COR-L47 (cell line): ENCODE measurements at places on chromosomes 12 and 14.

DNA sequence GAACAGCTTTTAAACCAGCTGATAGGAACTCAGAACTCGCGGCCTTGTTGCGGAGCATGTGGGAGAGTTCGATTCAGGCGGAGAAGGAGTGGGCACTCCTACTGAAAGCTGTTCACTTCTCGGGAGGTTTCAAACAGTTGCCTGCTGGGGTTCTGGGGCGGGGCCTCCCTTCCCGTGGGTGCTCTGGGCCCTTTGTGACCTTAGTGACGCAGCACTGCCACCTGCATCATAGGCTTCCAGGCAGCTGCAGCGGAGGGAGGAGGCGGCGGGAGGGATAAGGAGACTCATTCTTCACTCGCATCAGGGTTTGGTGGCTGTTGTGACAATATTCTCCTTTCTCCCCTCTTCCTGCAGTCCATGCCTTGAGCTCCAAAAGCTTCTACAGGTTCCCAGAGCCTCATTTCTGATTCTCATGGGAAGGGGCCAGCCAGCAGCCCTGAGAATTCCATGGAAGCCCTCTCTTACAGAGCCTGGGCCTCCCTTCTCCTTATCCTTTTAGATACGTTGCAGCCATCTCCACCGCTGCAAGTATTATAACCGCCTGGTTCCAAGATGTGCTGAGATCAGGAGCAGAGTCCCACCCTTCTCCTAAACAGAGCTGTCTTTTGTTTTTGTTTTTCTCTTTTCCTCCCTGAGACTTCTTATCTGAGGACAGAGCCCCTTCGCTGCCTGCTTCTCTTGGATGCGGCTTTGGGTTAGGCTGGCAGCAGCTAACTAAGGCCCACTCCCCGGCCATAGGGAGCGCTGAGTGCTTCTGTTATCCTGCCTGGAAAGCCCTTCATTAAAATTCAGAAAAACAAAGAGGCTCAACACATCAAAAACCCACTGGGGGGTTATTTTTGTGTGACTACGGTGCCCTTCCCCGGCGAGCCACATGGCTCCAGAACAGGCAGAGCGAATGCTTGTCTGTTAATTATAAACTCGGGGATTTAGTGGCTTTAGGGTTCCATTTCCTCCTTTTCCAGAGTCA is 67.6 kb upstream of the GPATCH2L start:
- no peak for DNase-seq

- no peak for DNase-seq
Observed at GRCh38 chr12:6524648-6525047, 9.7 kb upstream of the GAPDH start.

DNA sequence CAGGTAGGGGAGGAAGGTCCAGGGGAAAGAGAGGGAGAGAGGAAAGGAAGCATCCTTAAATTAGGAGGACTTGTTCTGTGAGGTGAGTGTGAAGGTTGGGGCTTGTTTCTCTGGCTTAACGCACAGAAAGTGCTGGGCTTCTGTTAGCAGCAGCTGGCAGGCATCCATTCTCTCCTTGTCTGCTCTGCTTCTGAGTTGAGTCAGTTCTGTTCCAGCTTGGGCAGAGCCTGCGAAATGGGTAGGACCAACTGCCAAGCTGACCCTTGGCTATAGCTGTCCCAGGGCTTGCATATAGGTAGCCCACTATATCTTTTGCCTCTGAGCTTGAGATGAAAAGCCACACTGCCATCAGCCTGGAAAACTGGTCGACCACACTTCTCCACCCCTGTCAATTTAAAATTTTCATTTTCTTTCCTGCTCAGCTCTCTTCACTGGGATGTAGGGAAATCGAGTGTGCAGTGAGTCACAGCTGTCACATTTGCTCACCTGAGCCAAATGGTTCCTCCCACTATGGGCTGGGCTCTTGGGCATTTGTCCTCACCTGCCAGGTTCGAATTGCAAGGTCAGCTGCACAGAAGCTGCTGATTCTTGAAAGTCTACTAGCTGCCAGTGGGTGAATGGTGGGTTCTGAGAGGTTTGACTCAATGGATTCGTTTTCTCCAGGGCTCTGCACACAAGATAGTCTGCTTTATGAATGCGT is 256.4 kb upstream of the PWP1 start:
- DNase-seq = peak; percentile 14

GRCh38 chr12:122880668-122881067 is 15.3 kb downstream of the VPS37B start:
- DNase-seq = no peak

- DNase-seq = no peak
Observed at GRCh38 chr14:55077170-55078151, 26.0 kb downstream of the MAPK1IP1L start.

- peak; percentile 19 for DNase-seq
Observed at GRCh38 chr12:75526655-75527511, 15.5 kb upstream of the KRR1 start.

DNA sequence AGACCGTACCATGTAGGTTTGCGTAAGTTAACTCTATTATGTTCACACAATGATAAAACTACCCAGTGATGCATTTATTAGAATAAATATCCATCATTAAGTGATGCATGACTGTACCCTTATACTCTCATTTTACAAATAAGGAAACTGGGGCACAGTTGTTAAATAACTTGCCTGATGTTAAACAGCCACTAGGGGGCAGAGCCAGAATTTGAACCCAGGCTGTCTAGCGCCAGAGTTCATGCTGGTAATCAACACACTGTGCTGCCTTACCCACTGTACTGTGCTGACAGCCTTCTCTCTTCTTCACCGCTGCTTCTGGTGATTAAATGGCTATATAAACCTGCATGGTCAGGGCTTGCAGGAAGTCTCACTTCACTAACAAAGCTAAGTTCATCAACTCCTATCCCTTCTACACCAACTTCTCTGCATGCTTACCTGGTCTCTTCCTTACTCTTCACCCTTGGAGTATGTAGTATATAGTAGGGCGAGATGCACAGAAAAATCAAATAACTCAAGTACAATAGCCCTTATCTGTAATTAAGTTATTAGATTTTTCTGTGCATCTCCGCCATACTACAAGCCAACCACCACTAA is 43.6 kb upstream of the APPL2 start:
- peak; percentile 27 for DNase-seq

GRCh38 chr12:57460468-57460784 is 841 bp downstream of the GLI1 start:
- DNase-seq = no peak

- DNase-seq = no peak
Observed at GRCh38 chr14:94110552-94111181, at the start of gene IFI27. Gene IFI27, plus strand, starts transcription at chr14:94110736.

- DNase-seq = no peak
Observed at GRCh38 chr14:72610831-72611200, 283.1 kb downstream of the DPF3 start.

GRCh38 chr14:41606282-41606531 is 469 bp upstream of the LRFN5 start:
- DNase-seq = peak; percentile 22

GRCh38 chr12:124927201-124928094 is 13.0 kb upstream of the UBC start:
- DNase-seq = no peak

DNA sequence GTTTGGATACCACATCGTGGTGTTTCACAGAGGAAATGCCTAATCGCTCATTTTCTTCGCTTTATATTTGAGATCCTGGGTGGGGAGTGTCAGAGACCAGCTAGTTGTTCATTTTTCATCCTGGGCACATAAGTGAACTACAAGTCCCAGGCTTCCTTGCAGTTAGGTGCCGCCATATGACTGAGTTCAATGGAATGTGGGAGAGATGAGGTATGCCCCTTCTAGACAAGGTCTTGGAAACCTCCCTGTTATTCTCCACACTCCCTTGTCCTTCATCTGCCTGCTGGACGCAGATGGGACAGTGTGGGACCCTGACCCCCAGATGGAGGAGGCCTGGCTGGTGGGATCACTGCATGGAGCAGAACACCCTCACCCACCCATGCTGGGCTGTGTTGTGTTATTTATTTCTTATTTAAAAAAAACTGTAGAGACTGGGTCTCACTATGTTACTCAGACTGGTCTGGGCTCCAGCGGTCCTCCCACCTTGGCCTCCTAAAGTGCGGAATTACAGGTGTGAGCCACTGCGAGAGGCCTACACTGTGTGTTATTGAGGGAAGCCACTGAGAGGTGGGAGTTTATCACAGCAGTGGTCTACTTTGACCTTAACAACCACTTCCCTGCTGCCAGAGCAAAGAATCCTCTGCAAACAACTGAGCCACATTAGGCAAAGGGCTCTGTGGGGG is 42.9 kb upstream of the VRK1 start:
- DNase-seq = no peak

DNA sequence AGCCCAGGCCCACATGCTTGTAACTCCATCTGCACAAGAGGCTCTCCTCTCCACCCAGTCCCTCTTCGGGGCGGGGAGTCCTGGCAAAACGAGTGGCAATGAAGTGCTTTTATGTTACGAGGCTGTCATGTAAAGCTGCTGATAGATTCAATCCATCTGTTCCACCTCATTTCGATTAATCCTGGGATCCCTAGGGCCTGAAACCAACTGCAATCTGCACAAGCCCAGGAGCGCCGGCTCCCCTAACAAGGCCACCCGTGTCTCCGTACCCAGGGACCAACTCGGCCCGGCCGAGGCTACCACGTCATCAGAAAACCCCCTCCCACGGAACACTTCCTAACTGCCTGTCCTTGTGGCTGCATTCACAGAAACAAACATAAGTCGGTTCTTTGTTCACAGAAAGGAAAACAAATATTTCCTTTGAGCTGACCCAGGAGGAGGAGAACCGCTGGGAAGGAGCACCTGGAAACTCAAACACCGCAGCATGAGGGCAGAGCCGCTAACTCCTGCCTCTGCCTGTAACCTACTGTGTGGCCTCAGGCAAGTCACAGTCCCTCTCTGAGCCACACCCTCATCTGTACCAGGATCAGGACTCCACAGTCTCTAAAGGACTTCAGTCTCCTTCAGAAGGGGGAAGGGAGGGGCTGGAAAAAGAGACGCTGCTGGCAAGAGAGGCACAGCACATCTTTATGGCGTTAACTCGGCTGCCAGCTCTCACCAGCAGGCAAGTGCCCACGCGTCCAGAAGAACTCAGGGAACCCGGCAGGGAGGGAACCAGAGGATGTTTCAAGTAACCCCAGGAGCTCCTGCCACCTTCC is 47.8 kb downstream of the CCDC88C start:
- DNase-seq = no peak

DNA sequence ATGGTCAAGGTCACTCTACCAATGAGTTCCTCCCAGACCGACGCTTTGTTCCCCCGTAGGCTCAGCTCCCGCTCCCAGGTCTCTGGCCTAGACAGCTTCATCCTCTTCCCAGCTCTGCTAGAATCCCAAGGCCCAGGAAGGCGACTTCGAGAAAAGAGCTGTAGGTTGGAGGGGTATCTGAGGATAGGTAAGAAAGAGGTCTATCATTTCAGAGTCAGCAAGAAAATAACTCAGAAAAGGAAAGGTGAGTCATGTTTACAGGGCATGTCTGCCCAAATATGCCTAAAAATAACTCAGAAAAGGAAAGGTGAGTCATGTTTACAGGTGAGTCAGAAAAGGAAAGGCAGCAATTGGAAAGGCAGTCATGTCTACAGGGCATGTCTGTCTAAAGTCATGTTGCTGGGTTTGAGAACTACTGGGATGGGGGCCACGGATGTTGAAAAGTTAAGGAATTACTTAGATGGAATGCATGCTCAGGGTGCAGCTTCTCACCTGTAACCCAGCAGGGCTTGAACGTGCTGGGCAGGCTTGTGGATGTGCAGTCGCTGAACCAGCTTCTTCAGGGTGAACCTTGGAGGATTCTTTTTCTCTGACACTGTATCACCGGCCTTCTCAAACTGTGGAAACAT is 12.2 kb downstream of the TEP1 start:
- no peak for DNase-seq

DNA sequence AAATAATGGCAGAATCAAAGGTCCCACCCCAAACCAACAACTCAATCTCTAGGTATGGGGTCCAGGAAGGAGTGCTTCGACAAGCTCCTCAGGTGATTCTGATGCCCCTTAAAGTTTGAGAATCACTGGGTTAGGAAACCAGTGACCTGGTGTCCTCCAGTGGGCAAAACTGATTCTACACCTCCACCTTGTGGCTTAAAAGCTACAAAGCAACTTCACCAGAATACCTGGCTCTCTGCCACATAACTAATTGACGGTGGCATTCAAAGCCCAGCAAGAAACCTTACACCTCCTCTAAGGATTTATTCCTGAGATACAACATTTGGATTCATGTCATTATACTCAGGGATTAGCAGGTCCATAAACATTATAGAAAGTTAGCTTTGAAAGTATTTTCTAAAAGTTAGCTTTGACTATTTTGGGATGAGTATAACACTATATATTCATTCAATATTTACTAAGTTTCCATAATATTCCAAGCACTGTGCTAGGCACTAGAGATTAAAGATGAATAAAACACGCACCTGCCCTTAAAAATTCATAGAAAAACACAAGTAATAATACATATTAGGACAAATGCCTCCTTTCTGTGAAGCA is 45.4 kb downstream of the DCAF5 start:
- peak; percentile 70 for DNase-seq

DNA sequence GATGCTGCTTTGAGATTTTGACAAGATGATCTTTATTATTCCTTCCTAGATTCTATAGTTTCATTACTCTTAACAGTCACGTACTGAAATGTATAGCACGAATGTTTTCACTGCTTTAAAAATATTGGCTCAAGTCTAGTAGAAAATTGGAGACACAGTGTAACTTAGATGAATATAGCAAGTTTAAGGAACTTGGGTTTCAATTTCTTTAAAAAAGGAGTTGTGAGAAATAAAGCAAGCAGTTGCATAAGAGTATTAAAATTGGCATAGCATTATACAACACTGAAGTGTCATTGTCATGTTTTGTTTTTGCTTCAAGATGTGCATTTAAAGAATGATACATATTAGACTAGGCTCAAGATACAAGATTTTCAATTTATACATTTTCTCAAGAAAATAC is 624.8 kb upstream of the NOVA1 start:
- DNase-seq = no peak

DNA sequence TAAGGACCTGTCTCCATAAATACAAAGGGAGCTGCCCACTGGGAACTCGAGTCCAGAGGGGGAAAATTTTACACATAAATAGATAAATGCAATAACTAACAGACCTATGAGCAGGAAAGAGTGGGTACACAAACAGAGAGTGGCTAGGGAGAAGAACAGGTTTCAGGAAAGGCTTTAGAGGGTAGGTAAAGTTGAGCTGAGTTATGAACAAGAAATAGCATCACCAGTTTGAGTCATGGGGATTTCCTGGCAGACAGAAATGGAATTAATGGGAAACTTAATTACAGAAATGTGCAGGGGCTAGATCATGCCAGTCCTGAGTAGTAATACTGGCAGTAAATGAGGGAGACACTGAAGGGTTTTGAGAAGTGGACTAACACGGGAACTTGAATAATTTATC is 58.0 kb upstream of the CCDC175 start:
- DNase-seq = no peak

- DNase-seq = no peak
Observed at GRCh38 chr14:80956922-80957321, 1.5 kb downstream of the TSHR start.
